ENCODE measurements at places on chromosomes 1 and 21. TPM values are rescaled to one million over a fixed set of nuclear protein-coding genes. Genes with fewer than 3 reads are reported as not detected.
A peak's percentile ranks its signal among the peaks of the same experiment; 100 is the strongest.

Gene PPFIA4
- 0.13 TPM for total RNA-seq

Gene FAM163A
- 0.51 TPM for total RNA-seq

DNA sequence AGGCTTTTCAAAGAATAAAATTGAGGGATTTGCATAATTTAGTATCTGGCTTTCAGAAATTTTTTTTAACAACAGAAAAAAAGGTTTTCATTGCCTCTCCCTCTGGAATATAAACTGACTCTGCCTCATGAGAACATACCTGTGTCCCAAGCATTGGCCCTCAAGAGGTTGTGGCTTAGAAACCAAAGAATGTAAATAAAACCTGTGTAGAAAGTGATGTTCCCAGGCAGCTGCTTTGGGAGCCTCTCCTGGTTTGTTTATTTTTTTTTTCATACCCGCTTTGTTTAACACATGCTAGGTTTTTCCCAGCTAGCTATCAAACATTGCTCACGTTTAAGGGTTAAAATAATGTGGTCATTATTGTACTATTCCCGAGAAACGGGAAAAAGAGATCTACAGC is 40.5 kb upstream of the IFNAR2 start:
- DNase-seq, result no peak

DNA sequence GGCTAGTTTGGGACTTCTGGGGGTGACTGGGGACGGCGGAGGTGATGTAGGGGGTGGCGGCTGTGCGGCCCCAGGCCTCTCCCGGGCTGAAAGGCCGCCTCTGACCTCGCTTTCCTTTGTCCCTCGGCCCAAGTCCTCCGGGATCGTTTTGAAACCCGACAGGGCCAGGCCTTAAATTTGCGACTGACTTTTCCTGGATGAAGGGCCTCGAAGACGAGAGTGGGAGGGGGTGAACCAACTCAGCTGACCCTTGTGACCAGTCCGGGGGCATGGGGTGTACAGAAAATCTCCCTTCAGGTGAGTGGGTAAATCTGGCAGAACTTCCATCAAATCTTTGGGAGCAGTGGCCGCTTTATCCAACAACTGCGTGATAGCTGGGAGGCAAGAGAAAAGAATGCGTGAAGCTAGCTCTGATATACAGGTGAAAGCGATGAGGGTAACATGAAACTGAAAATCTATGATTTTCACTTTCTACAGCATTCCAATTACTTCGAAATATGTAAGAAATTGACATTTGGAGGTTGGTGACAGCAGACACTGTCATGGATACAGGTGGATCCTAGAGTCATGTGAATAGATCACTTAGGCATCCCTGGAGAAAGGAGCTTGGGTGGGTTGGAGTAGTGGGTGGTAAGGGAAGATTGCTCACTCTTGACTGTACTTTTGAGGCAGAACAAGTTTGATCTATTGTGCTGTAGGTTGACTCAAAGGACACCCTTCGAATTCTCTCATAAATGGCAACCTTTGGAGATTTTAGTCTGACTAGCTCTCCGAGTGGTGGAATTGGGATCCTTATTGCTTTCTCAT is 885 bp downstream of the AHCYL1 start:
- no peak for DNase-seq

GRCh38 chr1:6141592-6141991 is 38.5 kb downstream of the CHD5 start:
- DNase-seq, result no peak

- peak; percentile 19 for DNase-seq
Observed at GRCh38 chr1:41868241-41868998, 50.3 kb downstream of the HIVEP3 start.

- DNase-seq, result no peak
Observed at GRCh38 chr1:84006591-84006990, 7.7 kb upstream of the TTLL7 start.

GRCh38 chr1:36486439-36487335 is 4.0 kb upstream of the CSF3R start:
- DNase-seq, result no peak

DNA sequence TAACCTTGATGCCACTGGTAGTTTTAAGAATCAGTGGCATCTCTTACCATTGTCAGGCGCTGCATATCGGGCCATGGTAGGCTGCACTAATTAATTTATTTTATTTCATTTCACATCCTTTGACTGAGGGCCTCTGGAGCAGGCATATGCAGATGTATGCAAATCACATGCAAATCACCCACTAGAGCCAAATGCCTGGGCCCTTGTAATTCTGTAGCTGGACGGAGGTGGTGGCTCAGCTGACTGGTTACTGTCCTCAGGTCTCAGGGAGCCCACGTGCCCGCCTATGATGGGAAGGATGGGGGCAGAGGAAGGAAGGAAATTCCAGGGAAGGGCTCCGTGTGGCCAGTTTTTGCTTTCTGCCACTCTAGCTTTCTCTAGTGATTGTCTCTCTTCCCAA is 122.7 kb downstream of the IGSF21 start:
- DNase-seq, result no peak

DNA sequence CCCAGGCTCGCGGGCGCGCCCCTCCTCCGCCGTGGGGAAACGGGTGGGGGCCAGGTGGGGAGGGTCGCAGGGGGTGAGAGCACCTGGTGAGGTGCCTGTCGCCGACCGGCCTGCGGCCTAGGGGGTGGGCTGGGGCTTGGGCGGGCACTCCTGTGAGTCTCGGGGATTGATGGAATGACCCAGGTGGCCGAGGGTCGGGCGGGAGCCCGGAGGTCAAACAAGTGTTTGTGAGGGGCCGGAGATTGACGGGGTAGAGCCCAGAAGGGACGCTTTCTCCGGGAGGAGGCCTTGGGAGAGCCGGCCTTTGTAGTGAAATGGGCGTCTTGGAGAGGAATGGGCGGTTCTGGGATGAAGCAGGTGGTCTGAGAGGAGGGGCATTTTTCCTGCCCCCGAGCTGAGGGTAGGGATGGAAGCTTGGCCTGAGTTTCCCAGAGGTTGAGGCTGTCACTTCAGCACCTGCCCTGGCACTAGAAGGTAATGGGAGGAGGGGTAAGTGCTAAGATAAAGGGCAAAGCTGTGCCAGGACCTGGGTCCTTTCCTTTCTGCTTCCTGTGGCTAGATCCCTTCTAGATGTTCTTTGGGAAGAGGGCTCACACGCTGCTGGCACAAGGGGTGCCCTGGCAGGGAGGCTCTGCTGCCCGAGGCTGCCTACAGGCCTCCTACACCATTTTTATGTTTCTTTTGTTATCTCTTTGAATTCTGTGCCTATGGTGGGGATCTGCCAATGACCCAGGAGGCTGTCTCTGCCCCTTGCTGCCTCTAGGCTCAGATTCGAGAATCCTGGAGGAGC is 56.1 kb downstream of the NDUFS5 start:
- DNase-seq, result no peak

DNA sequence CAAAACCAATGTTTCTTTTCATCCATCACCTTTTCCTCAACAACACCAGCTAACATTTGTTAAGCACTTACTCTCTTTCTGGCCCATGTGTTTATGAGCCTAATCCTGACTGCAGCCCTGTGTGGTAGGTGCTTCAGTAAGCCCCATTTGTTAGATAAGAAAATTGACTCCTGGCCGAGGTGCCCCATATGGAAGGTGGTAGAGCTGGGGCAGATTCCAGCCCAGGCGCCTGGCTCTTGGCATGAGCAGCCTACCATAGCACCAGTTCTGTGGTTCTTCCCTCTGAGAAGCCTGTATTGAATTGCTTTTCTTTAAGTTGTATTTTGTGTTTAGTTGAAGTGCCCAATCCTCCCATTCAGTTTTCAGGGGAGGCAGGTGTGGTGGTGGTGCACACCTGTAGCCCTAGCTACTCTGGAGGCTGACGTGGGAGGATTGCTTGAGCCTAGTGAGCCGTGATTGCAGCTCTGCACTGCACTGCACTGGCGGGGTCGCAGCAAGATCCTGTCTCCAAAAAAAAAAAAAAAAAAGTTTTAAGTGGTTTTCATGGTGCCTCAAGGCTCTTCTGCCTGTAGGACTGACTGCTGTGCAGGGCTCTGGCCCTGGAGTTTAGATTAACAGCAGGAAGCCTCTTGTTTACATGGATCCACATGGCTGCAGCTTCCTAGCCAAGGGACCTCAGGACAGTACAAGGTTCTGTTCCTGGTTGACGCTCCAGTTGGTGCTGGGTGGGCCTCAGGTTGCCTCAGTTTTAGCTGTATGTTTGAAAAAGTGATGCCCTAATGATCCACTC is 125.9 kb downstream of the MRPS6 start:
- no peak for DNase-seq

DNA sequence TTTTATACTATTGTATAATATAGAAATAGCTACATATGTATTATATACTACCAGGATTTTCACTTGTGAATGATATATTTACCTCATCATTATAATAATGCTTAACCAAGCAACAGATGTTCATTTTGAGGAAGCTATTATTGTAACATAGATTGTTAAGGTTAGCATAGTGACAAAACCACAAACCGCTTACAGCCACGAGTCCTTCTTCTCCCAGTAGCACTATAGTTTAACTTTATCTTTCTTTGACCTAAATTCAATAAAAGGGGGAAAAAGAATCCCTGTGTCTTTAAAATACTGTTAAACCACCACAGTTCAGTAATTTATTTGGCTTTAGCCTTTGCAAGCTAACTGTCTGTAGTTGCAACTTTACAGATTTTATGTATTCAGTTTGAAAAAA is 1039.4 kb upstream of the B3GALT2 start:
- DNase-seq, result no peak

GRCh38 chr1:159786966-159787365 is 6.2 kb downstream of the DUSP23 start:
- no peak for DNase-seq

DNA sequence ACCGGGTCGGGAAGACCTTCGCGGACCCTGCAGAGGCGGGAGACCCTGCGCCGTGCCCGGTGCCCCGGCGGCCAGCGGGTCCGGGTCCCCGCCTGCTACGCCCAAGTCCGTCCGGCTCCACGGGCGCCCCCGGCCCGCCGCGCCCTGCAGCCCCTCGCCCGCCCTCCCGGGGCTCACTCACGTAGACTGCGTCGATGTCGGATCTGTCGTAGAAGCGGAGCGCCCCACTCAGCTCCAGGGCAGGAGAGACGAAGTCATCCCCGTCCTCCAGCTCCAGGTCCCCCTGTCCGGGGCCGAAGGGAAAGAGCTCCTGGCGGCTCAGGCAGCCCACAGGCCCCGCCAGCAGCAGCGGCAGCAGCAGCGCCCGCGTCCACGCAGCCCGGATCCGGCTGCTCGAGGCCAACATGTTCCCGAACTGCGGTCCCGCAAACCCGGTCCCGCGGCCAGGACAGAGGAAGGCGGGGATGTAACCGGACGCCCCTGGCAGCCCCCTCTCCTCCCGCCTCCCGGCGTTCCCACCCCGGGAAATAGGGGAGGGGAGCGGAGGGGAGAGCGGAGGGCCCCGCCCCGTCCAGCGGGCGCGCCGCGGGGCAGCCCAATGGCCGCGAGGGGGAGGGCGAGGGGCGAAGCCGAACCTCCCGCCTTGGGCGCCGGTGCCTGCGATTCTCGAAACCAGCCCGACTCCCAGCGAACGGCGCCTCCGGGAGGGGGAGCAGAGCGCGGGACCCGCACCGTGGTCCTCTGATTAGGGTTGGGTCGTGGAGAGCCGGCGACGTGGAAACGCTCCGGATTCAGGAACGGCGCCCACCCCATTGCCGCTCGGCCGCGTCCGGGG is at the start of gene NID1:
NID1 (minus strand) TSS at position 417 of the 835 bp plus-strand sequence; CDS start at position 406, 11 bp downstream.
- DNase-seq, result peak; percentile 60

- DNase-seq, result peak; percentile 60
Observed at GRCh38 chr1:15501208-15502032, 22.6 kb downstream of the CASP9 start.

- no peak for DNase-seq
Observed at GRCh38 chr1:187074445-187075048, 245.8 kb downstream of the PLA2G4A start.

DNA sequence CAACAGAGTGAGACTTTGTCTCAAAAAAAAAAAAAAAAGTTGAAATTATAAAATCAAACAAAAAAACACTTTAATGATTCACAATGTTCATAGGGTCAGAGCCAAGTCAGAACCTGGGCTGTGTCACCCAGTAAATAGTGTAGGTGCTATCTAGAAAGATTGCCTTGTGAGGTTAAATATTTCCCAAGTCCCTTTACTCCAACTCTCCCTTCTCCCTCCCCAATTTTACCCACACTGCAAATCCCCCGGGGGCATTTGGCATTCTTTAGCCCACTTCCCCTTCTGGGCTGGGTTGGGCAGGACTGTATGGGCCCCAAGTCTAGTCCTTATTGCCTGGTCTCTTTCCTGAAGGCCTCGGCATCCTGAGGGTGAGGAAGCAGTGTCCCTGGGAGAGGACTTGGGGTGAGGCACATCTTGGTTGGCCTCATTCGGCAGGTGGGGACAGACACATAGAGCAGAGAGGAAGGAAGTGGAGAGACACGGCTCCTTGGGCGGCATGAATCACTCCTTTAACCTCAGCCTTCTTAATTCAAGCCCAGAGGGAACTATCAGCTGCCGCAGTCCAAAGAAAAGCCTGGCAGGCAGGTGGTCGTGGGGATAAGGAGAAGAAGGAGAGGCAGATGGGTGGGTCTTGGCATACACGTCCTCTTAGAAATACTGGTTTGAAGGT is 8.2 kb downstream of the ADORA1 start:
- DNase-seq, result no peak

GRCh38 chr1:168719306-168720111 is 9.5 kb downstream of the DPT start:
- no peak for DNase-seq

DNA sequence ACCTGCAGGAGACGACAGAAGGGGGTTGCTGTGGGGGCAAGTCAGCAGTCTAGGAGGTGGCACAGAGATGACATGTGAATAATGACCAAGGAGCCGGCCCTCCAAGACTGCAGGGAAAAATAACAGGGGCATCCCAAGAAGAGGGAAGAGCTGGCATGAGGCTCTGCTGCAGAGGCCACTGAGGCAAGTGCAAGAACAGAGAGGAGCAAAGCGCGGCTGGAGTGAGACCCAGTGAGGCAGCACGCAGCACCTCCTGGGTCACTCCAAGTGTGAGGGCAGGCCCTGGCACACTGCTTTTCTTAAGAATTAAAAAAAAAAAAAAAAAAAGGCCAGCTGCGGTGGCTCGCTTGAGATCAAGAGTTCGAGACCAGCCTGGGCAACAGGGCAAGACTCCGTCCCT is 80.1 kb downstream of the SLC66A1 start:
- DNase-seq, result no peak

DNA sequence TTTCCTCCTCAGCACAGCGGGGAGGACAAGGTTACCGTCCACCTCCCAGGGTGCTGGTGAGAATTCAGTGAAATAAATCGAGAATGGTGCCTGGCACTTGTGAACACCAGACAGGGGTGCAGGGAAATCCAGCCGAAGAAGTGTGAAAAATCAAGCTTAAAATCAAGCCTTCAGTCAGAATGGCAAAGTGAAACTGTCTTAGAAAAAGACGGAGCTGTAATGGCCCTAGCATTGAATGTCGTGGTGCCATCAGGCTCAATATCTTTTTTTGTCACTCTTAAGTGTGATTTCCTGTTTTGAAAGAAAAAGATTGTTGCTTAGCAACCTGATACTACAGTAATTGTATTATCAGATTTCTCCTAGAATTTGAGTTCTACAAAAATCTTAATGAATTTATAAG is 22.1 kb downstream of the EDARADD start:
- DNase-seq, result peak; percentile 10

GRCh38 chr1:236495467-236496112 is 28.2 kb upstream of the LGALS8 start:
- no peak for DNase-seq
